ENCODE measurements at places on chromosomes 2 and 18.
A peak's percentile ranks its signal among the peaks of the same experiment; 100 is the strongest.

- no peak for DNase-seq
These were observed 62.0 kb downstream of the MOGAT1 start for GRCh38 chr2:222733470-222733845.

DNA sequence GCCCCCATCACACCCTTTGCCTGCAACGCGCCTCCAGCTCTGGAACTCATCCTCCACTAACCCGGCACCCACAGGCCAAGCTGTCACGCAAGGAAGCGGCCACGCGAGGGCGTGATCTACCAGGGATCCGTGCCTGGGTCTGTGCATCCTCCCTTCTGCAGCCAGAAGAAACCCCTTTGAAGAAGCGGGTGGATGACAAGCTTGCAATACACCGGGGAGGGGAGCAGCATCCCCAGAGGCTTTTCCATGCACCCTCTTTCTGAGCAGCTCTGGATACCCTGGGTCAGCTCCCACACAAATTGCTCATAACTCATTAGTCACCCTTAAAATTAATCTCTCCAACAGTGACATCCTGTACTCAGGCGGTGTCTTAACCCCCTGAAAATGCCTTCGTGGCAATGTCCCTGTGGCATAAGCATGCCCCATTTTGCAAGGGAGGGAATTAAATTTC lies 47.6 kb downstream of the PDCL3 start:
- DNase-seq = peak; percentile 84

DNA sequence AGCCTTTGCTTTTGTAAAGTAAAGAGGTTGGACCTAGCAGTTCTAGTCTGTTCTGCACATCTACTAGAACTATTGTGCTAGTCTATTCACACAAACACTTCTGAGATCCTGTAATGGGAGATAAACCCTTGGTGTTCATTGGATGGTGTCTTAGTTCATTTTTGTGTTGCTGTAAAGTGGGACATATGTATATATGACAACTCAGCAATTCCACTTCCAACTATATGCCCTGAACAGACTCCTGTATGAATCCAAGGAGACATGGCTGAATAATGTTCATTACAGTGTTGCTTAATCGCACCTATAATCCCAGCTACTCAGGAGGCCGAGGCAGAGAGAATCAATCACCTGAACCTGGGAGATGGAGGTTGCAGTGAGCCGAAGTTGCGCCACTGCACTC lies 23.3 kb downstream of the HK2 start:
- no peak for DNase-seq

DNA sequence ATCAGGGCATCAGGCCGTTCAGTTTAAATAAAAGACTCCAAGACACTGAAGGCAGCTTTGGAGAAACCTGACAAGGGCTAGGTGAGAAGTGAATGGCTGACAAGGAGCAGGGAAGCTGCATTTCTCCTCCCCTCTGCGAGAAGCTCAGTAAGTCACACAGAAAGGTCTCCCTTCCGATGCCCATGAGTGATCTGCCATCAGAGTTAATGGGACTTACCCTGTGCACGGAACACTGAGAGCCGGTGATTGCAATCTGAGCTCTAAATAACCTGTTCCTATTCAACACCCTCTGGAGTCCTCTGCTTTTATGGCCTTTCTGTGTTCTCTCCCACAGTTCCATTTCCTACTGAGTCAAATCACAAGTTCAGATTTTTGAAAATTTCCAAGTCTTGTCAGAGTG lies 322.2 kb upstream of the MYT1L start:
- DNase-seq = no peak

GRCh38 chr2:45497355-45497754 lies 113.7 kb downstream of the SRBD1 start:
- DNase-seq = no peak

DNA sequence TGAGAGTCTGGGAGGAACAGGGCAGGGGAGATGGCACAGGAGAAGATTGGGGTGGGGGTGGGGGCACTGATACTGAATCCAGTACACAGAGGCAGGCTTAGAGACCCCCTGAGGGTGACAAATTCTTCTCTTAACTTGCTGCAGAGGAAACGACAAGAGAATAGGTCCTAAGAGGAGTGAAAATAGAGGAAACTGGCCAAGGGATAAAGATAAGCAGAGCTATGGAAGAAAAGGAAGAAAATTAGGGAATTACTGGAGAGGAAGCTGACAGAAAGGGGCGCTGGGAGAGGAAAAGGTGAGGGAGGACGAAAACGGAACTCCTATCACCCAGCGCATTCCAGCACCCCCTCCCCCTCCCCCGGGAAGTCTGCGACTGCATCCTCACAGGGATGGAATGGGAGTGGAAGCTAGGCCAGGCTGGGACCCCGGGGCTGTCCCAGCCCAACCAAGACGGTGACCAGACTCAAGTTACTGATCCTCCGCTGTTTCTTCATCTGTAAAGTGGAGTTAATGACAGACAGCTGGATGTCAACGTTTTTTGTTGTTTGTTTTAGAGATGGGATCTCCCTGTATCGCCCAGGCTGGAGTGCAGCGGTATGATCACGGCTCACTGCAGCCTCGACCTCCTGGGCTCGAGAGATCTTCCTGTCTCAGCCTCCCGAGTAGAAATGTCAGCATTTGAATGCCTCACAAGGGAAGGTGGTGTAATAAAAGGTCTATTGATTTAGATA lies 2.6 kb upstream of the EMX1 start:
- peak; percentile 29 for DNase-seq

DNA sequence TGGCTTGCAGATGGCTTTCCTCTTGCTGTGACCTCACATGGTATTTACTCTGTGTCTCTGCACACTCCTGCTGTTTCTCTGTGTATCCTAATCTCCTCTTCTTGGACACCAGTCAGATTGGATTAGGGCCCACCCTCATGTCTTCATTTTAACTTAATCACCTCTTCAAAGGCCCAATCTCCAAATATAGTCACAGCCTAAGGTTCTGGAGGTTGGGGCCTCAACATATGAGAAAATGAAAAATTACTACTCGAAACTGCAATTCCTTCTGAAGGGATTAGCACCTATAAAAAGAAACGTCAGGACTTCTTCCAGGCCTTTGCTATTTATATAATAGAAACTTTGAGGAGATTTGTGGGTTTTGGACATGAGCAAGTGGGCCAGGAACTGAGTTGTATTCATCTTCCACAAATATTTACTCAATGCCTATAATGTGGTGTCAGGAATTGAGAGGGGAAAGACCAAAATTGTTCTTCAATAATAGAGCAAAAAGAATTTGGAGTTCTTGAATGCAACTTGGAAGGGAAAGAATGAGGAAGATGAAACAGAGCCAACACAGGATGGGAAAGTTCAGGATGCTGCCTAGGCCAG lies 270.0 kb upstream of the FN1 start:
- DNase-seq = no peak

DNA sequence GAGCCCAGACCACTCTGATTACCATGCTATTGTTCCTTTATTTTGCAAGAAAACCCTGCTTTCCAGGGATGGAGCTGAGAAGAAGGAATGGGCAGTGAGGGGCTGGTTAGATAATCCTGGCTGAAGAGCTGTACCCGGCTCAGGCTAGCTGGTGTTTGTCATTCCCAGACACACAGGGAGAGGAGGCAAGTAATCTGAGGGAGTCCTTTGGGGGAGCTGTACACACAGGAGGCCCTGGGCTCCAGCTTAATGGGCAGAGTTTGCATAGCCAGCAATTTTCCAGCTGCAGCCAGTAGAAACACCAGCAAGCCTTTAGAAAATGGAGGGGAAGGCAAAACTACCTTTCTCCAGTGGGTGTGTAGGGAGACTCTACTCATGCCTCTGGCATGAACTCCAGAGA lies 259.3 kb downstream of the SOX11 start:
- DNase-seq = no peak

- no peak for DNase-seq
These were observed 48.0 kb downstream of the TEX44 start for GRCh38 chr2:231640641-231641111.

DNA sequence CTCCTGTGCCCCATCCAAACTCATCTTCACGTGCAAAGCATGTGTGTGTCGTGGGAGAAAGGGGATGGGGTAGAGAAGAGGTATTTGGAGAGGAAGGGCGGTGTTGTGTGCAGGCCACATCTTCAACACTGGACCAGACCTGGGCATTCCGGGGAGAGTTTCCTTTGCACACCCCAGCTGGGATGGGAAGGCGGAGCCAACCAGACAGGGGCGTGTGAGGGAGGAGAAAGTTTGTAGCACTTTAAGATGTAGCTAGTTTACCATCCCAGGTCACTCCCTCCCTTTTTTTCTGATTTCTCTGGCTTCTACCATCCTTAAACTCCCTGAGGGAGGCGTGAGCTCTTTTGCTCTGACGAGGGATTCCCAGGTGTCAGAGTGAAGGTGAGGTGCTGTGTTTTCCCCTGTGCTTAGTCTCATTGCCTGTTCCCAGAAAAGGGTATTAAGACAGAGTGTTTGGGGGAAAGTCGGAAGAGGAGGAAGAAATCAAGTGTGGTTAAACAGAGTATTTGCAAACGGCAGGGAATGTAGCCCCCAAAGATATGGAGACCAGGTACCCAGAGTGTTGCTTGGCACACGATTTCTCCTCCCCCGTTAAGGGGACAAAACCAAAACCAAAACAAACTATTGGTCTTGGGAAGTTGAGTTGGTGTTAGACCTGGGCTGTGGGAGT lies 1.6 kb downstream of the SETBP1 start:
- no peak for DNase-seq

- DNase-seq = peak; percentile 73
These were observed 96.5 kb downstream of the ZFP36L2 start for GRCh38 chr2:43129676-43130547.

DNA sequence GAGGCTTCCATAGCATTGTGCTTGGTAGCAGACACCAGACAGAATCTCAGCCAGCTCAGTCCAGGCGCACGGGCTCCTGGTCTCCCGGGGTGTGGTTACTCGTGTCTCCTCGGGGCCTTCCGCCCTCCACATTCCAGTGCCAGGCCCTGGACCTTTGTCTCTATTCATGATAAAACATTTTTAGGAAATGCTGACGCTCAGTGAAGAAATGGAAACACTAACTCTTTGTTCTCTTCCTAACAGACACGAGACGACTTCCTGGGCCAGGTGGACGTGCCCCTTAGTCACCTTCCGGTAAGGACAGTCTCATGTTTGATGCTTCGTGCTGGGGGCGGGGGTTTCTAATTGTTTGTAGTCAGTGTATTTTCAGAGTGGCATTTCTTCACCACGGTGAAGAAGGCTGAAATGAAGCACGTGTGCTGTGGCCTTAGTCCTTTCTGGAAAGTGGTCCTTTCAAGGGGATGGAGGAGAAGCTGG lies 271.8 kb downstream of the NEDD4L start:
- DNase-seq = no peak

- no peak for DNase-seq
These were observed 194.6 kb upstream of the SYT4 start for GRCh38 chr18:43471873-43472272.

GRCh38 chr18:63567825-63568224 lies 19.3 kb upstream of the SERPINB13 start:
- no peak for DNase-seq

DNA sequence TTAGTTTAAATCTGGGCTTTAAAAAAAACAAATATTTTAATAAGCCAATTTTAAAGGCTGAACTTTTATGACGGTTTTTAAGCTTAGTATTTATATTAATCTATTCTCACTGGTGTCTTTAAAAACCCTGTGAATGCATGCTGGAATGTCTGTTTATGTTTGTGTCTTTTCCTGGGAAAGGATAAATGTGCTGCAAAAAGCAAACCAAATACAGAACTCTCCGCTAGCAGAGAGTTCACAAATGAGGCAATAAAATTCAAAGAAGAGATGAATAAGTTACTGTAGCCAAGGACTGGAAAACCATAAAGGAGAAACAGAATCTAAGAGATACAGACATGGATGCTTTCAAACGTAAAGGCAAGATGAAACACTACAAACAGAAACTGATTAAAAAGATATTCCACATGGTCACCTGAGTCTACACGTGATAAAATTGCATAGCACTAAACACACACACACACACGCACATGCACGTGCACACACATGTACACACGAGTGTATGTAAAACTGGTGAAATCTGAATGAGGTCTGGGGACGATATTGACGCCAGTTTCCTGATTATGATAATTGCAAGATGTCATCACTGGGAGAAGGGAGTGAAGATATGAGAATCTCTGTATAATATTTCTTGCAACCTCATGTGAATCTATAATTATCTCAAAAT lies 4.5 kb downstream of the TWIST2 start:
- DNase-seq = no peak

- no peak for DNase-seq
These were observed 500.3 kb upstream of the FAM98A start for GRCh38 chr2:34099377-34099776.

DNA sequence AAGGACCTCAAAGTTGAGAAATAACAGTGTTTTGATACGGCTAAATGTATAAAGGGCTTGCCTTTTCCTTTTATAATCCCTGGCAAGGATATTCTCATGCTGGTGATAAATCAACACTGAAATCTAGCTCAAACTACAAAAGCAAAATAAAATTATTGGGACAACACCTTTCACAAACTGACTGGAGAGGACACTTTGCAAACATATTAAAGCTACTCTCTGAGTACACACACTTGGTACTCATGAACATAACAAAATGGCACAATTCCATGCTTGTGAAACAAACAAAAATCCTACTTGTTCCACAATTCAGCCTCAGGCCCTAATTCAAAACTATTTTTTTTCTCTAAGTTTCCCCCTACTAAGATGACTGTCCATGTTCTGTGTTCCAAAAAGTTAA lies 305.8 kb downstream of the ETAA1 start:
- DNase-seq = no peak

DNA sequence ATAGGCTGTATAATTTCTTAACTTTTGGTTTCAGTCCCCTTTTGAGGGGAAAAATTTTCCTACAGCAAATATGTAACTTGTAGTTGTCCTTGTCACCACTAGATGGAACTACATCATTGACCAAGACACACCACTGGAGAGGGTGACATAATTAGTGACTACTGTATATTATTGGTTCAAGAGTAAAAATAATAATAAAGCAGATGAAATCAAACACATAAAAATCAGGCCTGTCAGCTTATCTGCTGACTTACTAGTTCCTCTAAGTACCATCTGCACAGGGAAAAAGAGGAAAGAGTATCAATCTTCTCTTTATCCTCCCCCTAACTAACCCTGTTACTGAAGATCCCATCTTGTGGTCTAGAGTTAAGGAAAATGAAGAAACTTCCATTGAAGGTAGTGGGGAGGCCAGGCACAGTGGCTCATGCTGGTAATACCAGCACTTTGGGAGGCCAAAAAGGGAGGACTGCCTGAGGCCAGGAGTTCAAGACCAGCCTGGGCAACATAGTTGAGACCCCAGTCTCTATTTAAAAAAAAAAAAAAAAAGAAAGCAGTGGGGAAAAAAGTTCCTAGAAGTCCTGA lies 29.6 kb upstream of the ENOSF1 start:
- DNase-seq = no peak

Data from activated CD8-positive, alpha-beta memory T cell treated with anti-CD3 and anti-CD28 coated beads, Interleukin-2, amount 50 U/mL, for 48 hours (primary cell).